ENCODE measurements at places on chromosomes 3 and 15.
A peak's percentile ranks its signal among the peaks of the same experiment; 100 is the strongest.

DNA sequence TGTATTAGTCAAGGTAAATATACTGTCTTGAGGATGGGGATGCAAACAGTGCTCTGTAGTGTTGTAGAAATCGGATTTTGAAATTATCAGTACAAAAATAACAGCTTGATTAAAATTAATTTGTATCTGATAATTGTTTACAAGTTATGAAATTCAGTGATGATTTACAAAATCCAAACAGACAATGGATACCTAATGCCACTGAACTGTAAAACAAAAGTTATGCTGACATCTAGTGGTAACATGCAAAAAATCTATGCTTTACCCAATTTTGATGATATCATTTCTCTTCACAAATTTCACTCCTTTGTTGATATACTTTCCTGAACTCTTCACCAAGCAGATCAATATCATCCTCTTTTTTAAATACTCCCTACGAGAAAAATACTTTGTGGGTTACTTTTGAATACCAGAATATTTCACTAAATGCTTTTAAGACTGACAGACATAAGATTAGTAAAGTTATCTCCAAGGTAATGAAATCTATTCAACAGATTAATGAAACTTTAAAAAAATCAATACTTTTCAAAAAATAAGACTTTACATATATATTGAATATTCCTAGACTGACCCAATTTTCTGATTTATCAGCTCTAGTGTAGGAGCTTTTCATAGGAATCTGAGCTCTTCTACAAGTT is 36.0 kb downstream of the MNS1 start:
- DNase-seq: peak; percentile 5

DNA sequence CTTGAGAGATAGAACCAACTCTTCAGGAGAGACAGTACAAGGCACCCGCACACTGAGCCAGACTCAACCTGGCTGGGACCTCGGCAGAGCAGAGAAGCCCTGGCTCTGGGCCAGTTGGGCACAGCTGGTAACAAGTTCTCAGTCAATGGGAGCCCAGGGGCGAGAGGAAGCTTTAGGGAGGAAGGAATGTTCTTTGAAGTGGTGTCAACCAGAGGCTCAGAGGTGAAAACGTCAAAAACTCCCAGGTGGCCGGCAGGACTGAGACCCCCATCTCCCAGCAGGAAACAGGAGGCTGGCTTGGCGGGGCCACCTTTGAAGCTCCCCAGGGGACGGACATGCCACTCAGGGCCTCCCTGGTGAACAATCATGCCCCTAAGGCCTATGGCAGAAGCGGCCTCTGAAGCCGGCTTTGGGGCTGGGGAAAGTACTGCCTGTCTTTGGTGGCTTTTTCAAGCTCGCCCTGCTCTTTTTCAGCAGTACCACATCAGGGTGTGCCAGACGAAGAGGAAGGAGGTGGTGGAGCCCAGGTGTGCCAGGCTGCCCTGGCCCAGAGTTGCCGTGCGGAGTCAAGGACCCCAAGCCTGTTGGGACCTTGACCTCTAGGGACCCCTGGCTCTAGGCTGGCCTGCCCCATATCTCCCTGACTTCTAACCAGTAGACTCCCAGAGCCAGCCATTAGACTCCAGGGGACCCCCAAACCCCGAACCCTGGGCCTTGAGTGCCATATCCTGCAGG is 16.7 kb upstream of the TBC1D21 start:
- DNase-seq: no peak

DNA sequence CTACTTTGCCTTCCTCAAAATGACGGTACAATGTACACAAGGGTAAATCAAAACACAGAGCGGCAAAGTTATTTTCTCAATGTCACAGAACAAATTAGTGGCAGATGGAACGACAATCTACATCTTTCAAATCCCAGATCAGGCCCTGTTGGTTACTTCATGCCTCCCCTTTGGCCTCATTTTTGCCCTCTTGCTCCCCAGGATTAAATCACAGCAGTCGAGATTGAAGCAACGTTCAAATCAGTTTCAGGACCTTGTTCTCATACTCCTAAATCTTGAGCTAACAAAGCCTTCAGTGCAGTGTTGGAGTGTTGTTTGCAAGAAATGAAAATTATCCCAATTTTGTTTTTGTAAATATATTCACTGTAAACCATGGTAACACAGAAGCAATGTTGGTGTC is 91.4 kb downstream of the FBN1 start:
- no peak for DNase-seq

GRCh38 chr15:69897471-69898237 is 200.1 kb downstream of the TLE3 start:
- no peak for DNase-seq

GRCh38 chr15:79283252-79284048 is 928 bp downstream of the ANKRD34C start:
- DNase-seq: peak; percentile 12

GRCh38 chr3:185200639-185201038 is 47.8 kb upstream of the C3orf70 start:
- peak; percentile 54 for DNase-seq

GRCh38 chr3:19573644-19574043 is 360.4 kb downstream of the EFHB start:
- DNase-seq: no peak

DNA sequence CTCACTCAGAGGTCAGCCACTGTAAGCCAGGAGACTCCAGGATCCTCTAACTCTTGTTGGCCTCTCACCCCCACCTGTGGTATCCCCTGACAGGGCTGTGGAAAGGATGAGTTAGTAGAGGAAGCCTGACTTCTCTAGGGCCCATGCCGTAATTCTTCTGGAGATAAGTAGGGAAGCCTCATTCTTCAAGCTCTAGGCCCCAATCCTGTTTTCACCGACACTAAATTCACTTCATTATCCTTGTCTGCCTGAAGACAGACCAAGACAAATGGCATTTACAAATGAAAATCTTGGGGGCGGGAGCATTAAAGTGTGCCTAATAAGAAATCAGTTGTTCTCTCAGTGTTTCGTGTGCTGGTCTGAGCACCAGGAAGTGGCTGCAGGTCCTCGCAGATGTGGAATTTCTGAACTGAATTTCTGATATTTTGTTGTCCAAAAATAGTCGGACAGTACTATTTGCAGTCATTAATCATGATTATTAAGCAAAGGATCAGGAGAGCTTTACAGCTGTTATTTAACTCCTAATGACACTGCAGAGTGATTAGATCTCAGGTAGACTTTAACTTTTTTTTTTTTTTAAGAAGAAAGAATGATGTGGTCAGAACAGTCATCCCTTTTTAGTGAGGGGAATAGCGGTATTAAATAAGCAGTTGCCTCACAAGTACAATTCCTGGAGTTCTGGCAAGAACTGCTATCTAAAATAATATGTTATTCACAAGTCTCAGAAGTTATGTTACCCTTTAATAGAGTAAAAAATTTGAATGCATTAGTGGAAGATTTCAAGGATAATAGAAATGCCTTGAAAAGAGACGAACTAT is 58.4 kb downstream of the RBMS3 start:
- DNase-seq: no peak

- DNase-seq: no peak
Observed at GRCh38 chr3:185916042-185916833, 21.6 kb downstream of the TRA2B start.
